ENCODE measurements at places on chromosomes 5 and 9. TPM values are rescaled to one million over a fixed set of nuclear protein-coding genes. Genes with fewer than 3 reads are reported as not detected.

- H3K4me1 ChIP-seq, result peaks cover 72% of the 10 kb centered on the region
- H3K36me3 ChIP-seq, result no peaks in the 10 kb centered on the region
- H3K27me3 ChIP-seq, result no peaks in the 10 kb centered on the region
- no peak for DNase-seq
These were observed 15.3 kb downstream of the C9orf152 start for GRCh38 chr9:110192531-110193261.

- DNase-seq, result no peak
- H3K4me1 ChIP-seq, result peaks cover 14% of the 10 kb centered on the region
- no peak within 1 kb of the TSS for H3K4me3 ChIP-seq
- no peak within 1 kb of the TSS for H3K27ac ChIP-seq
- no peaks in the 10 kb centered on the region for H3K36me3 ChIP-seq
These were observed at the start of gene IL9 for GRCh38 chr5:135895474-135896006. TSS of gene IL9 (minus strand) at chr5:135895841. CDS start at chr5:135895816, 25 bp downstream.

GRCh38 chr5:111518777-111519176 lies 6.4 kb upstream of the STARD4 start:
- no peak overlapping the region for H3K27ac ChIP-seq
- H3K27me3 ChIP-seq, result no peaks in the 10 kb centered on the region

SPINK6 gene
- total RNA-seq, result not detected

PPP2R2B gene
- 0.95 TPM for total RNA-seq

- peaks cover 44% of the 10 kb centered on the region for H3K4me1 ChIP-seq
- H3K4me3 ChIP-seq, result no peak overlapping the region
- no peak overlapping the region for H3K27ac ChIP-seq
- DNase-seq, result no peak
- no peaks in the 10 kb centered on the region for H3K36me3 ChIP-seq
These were observed 13.5 kb downstream of the RABGAP1 start for GRCh38 chr9:122954253-122954691.

- no peaks in the 10 kb centered on the region for H3K36me3 ChIP-seq
- H3K4me3 ChIP-seq, result no peak overlapping the region
- H3K4me1 ChIP-seq, result no peaks in the 10 kb centered on the region
- DNase-seq, result no peak
- no peaks in the 10 kb centered on the region for H3K27me3 ChIP-seq
These were observed 277.0 kb downstream of the SMARCA2 start for GRCh38 chr9:2291980-2292704.

TRIM14 gene
- total RNA-seq, result 82.5 TPM

DNA sequence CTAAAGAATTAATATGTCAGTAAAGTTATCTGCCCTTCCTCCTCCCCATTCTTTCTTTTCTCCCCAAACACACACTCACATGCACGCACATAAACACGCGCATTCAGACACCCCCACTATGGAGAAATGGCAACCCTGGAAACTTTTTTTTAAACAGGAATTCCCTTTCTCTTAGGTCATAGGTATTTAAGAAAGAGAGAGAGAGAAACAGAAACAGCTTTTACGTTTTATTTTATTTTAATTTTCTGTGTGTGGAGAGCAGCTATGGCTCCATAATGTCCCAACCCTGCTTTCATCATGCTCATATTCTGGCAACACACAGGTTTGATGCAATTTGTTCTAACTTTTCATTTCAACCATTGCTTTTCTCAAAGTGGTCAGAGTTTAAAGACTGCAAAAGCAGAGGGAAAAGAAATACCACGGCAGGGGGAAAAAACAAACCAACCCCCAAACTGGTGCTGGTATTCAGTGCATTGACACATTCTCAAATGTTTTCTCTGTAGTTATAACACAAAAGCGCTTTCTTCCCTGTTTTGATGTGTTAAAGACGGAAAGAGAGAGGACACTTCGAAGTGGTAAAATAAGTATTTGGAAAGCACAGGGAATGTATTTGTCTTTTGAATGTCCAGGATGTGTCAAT lies 126.0 kb upstream of the TMEM161B start:
- DNase-seq, result no peak
- H3K36me3 ChIP-seq, result no peaks in the 10 kb centered on the region
- H3K4me3 ChIP-seq, result no peak overlapping the region
- no peaks in the 10 kb centered on the region for H3K4me1 ChIP-seq
- H3K27me3 ChIP-seq, result no peaks in the 10 kb centered on the region
- H3K27ac ChIP-seq, result no peak overlapping the region

DNA sequence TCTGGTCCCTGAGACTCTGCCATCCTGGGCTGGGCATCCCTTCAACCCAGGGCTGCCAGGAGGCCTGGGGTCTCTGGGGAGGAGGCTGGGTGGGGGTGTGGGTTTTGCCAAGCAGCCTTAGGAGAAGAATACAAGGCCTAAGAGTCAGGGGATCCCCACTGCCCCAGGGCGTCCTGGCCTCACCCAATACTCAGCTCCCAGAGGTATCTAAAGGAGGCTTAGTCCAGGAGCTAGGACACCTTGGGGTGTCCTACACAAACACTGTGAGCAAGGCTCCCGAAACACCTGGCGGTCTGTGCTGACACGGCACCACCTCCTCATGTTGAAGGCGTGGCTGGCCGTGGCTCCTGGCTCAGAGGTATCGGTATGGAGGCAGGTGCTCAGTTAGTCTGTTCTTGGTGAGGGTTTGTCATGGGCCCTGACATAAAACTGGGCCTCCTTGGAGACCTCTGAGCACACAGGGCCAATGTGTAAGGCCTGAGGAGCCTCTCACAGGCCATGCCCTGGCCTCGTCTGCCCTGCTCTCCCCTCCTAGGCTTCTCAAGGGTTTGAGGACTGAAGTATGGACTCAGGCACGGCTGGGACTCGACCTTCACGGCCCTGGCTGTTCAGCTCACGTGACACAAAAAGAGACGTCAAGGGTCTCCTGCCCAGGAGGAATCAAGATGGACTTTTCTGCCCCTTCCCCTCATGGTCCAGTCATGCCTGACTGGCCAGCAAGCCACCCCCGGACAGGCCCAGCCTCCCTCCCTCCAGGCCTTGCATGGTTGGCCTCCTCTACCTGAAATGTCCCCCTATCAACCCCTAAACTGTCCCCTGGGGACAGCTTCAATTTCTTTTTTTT lies 277.3 kb downstream of the FSTL4 start:
- no peaks in the 10 kb centered on the region for H3K4me1 ChIP-seq
- DNase-seq, result no peak
- no peak overlapping the region for H3K27ac ChIP-seq

FOXD4L3 gene
- total RNA-seq, result 0.21 TPM

DNA sequence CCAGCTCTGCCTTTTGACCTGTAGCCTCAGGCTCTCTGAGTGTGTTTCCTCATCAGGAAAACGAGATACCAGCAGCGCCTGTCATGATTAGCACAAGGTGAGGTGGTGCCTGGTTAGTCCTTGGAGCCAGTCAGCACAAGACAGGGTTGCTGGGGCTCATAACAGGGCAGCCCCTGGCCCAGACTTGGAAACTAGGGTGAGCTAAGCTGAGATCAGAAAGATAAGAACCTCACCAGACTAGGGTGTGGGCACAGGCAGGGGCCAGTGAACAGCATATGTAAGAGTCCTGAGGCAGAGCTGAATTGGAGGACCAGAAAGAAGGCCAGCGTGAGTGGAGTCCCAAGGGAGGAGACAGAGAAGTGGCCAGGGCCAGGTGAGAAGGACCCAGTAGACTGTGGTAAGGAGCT lies 42.7 kb upstream of the FUBP3 start:
- no peak overlapping the region for H3K4me3 ChIP-seq
- H3K27me3 ChIP-seq, result peaks cover 73% of the 10 kb centered on the region
- DNase-seq, result no peak
- no peaks in the 10 kb centered on the region for H3K36me3 ChIP-seq

- H3K4me1 ChIP-seq, result no peaks in the 10 kb centered on the region
- H3K36me3 ChIP-seq, result no peaks in the 10 kb centered on the region
- no peaks in the 10 kb centered on the region for H3K27me3 ChIP-seq
- DNase-seq, result no peak
- no peak overlapping the region for H3K27ac ChIP-seq
- H3K4me3 ChIP-seq, result no peak overlapping the region
These were observed 8.5 kb downstream of the POLR3G start for GRCh38 chr5:90483206-90483605.

- peaks cover 18% of the 10 kb centered on the region for H3K27me3 ChIP-seq
- H3K4me1 ChIP-seq, result peaks cover 16% of the 10 kb centered on the region
- no peak for DNase-seq
- H3K27ac ChIP-seq, result peak overlapping the region; percentile 41
These were observed 494 bp downstream of the PTCH1 start for GRCh38 chr9:95516221-95516733.

- no peak overlapping the region for H3K27ac ChIP-seq
- no peak overlapping the region for H3K4me3 ChIP-seq
- H3K4me1 ChIP-seq, result no peaks in the 10 kb centered on the region
- H3K36me3 ChIP-seq, result no peaks in the 10 kb centered on the region
- H3K27me3 ChIP-seq, result no peaks in the 10 kb centered on the region
- no peak for DNase-seq
These were observed 497.1 kb downstream of the NFIB start for GRCh38 chr9:13816837-13817236.

DNA sequence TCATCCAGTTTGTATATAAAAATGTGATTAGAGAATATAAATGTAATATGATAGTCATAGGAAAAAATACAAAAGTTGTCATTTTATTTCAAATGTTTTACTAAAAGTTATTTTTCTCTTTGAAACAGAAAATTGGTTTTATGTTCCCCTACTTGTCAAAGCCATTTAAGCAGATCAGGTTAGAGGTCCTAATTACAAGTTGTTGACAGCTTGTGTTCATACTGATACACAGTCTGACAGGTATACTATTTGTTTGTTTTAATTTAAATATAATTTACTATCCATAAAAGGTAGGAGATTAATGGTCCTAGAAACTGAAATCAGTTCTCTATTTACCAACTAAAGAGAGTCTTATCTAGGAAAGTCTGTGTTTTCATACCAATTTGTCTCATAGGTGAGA lies 250.4 kb upstream of the TMEM161B start:
- H3K27me3 ChIP-seq, result no peaks in the 10 kb centered on the region
- no peak overlapping the region for H3K4me3 ChIP-seq
- H3K4me1 ChIP-seq, result no peaks in the 10 kb centered on the region
- no peak for DNase-seq
- H3K27ac ChIP-seq, result no peak overlapping the region

DNA sequence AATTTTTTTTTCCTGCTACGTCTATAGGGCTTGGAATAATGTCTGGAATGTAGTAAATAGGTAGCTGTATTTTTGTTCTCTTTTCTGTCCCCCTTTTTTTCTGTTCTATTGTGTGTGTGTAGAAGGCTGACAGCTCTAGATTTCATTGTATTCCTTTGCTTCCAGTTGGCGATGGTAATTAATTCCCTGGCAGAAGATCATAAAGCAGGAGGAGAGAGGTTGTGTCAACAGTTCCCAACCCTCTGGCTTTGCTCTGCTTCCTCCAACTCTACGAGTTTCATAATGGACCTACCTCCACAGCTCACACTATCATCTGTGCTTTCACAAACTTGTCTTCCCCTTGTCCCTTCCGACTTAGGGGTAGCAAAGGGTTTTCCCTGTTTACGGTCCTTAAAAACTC lies 117.9 kb upstream of the CDH18 start:
- H3K27ac ChIP-seq, result no peak overlapping the region
- DNase-seq, result no peak
- H3K4me1 ChIP-seq, result no peaks in the 10 kb centered on the region
- no peaks in the 10 kb centered on the region for H3K27me3 ChIP-seq
- no peaks in the 10 kb centered on the region for H3K36me3 ChIP-seq

KCTD16 gene
- 2.5 TPM for total RNA-seq

DNA sequence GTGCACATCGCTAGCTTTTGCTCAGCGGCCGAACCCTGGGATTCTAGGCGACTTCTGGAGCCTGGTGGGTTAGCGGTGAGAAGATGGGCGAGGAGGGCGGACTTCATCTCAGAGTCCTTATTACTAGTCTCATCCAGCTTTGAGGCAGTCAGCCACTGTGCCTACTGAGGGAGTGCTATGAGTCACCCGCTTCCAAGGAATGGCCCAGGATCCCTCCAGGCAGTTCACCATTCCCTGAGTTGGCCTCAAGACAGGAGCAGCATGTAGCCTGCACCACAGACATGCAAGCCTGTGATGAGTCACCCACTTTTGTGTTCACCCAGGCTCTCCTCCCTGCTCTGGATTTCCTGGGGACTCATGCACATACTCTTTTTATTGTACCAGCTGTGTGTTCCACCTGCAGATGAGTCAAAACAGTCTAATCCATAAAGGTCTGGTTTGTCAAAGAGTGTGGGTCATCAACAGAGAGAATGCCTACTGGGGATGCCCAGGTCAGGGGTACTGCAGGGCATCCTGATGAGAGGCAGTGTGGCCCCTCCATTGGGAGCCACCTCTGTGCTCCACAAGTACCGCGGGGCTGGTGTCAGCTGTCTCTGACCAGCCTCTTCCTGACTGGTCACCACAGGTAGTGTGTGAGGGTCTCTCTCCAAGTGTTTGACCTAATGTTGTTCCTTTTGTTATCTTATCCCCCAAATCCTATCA lies 20.2 kb downstream of the SLC22A5 start:
- H3K36me3 ChIP-seq, result peaks cover 36% of the 10 kb centered on the region
- H3K4me3 ChIP-seq, result no peak overlapping the region
- peaks cover 52% of the 10 kb centered on the region for H3K4me1 ChIP-seq
- peak overlapping the region; percentile 84 for H3K27ac ChIP-seq
- DNase-seq, result no peak

APC gene
- total RNA-seq, result 47.7 TPM

GABRG2 gene
- not detected for total RNA-seq

DNA sequence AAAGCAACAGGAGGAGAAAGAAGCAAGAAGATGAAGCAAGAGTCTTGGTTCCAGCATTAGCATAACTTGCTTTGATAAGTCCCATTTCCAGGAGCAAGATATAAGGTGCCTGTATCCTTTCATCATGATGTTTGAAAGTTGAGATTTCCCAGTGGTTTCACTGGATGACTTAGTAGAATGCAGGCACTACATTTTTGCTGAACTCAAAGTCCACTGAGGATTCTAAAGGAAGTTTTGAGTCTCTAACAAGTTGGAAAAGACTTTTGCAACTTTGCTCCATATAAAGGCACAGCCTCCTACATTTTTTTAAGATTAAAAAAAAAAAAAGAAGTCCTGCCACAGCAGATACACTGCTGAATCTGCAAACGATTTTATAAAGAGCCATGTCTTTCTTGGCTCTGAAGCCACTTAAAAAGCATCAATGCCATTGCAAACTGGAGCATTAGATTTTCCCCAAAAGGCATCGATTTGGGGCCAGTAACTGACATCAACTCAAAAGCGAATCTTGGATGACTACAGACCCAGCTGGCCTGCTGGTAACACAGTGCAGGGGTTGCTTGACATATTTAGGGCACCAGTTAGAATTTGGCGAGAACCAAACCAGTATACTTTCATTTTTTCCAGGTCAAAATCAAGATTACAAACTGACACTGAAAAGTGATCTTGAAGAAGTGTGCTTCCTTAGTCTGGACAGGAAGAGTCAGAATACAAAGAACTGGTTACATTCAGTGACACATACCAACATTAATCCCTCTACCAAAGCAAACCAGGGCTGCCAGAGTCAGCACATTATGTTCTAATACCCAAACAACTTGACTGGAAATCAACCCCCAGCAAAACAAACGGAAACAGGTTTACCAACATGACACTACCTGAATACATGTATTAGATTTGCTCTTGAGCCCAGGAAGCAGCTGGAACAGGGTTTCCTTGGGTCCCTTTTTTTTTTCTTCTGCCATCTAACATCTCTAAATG lies 39.1 kb upstream of the KCNV2 start:
- no peak for DNase-seq
- no peak overlapping the region for H3K27ac ChIP-seq
- H3K27me3 ChIP-seq, result no peaks in the 10 kb centered on the region
- no peaks in the 10 kb centered on the region for H3K36me3 ChIP-seq

GRCh38 chr9:136876476-136876875 lies 9.8 kb upstream of the TRAF2 start:
- H3K36me3 ChIP-seq, result no peaks in the 10 kb centered on the region
- H3K27ac ChIP-seq, result no peak overlapping the region
- H3K27me3 ChIP-seq, result no peaks in the 10 kb centered on the region
- H3K4me3 ChIP-seq, result no peak overlapping the region

OLFM1 gene
- total RNA-seq, result 24.1 TPM

PLAC8L1 gene
- total RNA-seq, result not detected

Measured in lower lobe of right lung (tissue), 2 donors.